ENCODE measurements at places on chromosomes 5 and 9.

GRCh38 chr9:8648271-8648845, 848.8 kb upstream of the DMAC1 start:
- H3K27ac ChIP-seq = no peak overlapping the region
- peaks cover under 1% of the 10 kb centered on the region for H3K27me3 ChIP-seq
- no peaks in the 10 kb centered on the region for H3K36me3 ChIP-seq
- H3K4me3 ChIP-seq = no peak overlapping the region

- no peak overlapping the region for H3K27ac ChIP-seq
- no peak overlapping the region for H3K4me3 ChIP-seq
- no peaks in the 10 kb centered on the region for H3K4me1 ChIP-seq
- H3K36me3 ChIP-seq = no peaks in the 10 kb centered on the region
These were observed 17.8 kb downstream of the ENTREP1 start for GRCh38 chr9:69342769-69343168.

- peaks cover 7% of the 10 kb centered on the region for H3K27me3 ChIP-seq
- H3K27ac ChIP-seq = no peak overlapping the region
- H3K4me1 ChIP-seq = peaks cover 11% of the 10 kb centered on the region
- H3K4me3 ChIP-seq = no peak overlapping the region
- DNase-seq = no peak
These were observed 3.3 kb downstream of the ANKS6 start for GRCh38 chr9:98793031-98793430.

GRCh38 chr9:96617439-96618185, 2.0 kb downstream of the CDC14B start:
- H3K27me3 ChIP-seq = peaks cover 7% of the 10 kb centered on the region
- peak; percentile 19 for DNase-seq
- H3K36me3 ChIP-seq = no peaks in the 10 kb centered on the region

DNA sequence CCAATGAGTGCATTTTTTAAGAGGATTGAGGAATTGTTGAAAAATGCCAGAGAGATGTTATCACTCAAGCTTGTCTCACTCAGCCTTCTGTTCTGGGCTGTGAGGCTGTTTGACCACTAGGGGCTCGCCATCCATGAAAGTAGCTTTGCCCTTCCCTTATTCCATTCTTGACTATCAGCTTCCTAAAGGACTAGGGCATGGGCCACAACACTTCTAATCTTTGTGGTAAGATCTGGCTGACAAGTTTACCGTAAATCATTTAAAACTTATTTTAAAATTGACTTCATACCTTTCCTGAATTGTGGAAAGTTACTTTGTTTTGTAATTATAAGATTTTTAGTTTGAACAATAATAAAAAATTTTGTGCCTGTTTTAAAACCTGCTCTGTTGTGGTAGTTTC, 49.5 kb downstream of the TJP2 start:
- peak; percentile 51 for DNase-seq
- no peak overlapping the region for H3K27ac ChIP-seq
- no peaks in the 10 kb centered on the region for H3K4me1 ChIP-seq
- H3K4me3 ChIP-seq = no peak overlapping the region
- H3K27me3 ChIP-seq = no peaks in the 10 kb centered on the region
- H3K36me3 ChIP-seq = no peaks in the 10 kb centered on the region

DNA sequence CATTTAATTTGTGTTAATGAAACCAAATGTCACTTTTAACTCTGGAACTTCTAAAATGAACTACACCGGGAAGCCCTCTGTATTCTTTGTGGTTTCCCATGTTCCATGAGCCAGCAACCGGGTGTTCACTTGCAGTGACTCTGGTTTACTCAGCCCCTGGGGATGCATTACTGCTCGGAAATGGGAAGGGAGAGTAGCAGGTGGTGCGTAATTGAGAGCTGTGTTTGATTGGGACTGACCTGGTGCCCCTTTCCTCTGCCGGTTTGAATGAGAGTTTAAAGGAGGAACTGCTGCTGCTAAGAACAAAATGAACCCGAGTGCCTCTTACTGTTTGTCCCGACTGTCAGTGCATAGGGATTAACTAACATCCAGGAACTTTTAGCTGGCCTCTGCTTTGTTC, 100.1 kb upstream of the DHFR start:
- peak overlapping the region; percentile 78 for H3K27ac ChIP-seq
- H3K27me3 ChIP-seq = peaks cover 2% of the 10 kb centered on the region
- no peaks in the 10 kb centered on the region for H3K36me3 ChIP-seq
- DNase-seq = peak; percentile 69
- peak overlapping the region; percentile 63 for H3K4me3 ChIP-seq
- H3K4me1 ChIP-seq = peaks cover 37% of the 10 kb centered on the region

DNA sequence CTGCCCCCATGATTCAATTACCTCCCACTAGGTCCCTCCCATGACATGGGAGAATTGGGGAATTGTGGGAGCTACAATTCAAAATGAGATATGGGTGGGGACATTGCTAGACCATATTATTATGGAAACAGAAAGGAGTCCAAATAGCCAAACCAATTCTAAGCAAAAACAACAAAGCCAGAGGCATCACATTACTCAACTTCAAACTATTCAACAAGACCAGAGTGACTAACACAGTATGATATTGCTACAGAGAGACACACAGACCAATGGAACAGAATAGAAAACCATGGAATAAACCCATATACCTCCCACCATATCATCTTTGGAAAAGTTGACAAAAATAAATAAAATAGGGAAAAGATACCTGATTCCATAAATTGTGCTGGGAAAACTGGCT, 710.5 kb upstream of the CDH9 start:
- H3K4me1 ChIP-seq = no peaks in the 10 kb centered on the region
- H3K27ac ChIP-seq = no peak overlapping the region
- DNase-seq = no peak
- no peaks in the 10 kb centered on the region for H3K36me3 ChIP-seq
